ENCODE measurements at places on chromosomes 4 and X.

DNA sequence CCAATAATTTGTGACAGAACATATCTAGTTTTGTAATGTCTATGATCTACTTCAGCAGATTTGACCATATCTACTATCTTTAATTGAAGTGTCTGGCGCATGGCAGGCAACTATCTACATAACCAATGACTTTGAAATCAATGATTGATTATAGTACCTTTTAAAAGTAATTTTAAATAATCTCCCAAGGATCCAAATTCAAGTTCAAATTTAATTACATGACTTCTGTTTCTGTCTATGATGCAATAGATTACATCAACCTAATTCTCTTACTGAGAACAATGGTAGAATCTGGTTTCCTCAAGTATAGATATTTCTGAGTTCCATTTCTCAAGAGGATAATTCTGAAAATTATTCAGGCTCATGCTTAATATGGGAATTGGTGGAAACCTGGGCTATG lies 177.4 kb upstream of the IL15 start:
- DNase-seq, result no peak

DNA sequence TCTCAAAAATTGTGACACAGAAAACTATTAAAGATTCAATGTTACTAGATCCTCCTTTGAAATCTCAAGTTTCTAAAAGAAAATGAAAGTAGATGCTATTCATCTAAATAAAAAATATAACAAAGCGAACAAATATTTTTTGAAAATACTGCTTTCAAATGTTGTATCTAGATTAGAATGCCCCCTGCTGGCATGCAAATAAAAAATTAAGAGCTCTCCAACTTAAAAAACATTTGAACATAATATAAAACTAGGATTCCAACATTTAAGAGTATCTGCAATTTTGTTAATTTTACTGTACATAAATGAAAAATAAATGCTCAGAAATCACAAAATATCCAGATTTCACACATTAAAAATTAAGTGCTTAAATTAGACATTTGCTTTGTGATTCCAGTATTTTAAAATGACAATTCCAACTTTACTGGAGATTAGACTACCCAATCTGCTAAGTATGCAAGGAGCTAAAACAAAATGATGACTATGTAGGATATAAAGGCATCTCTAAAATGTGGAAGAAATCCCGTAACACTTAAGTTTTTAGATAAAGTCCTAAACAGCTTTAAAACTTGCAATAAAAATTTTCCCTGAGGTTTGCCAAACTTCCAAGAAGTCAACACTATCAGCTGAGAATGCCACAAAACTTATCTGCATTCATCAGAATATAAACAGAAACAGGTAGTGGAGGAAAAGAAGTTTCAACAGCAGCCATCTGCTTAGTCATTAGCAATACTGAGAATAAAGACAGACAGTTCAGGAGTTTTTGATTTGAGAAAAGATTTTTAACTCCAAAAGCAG lies 32.7 kb downstream of the DHX15 start:
- peak; percentile 33 for DNase-seq

- peak; percentile 92 for DNase-seq
These were observed 496 bp downstream of the FBXO8 start for GRCh38 chr4:174282836-174283506.

DNA sequence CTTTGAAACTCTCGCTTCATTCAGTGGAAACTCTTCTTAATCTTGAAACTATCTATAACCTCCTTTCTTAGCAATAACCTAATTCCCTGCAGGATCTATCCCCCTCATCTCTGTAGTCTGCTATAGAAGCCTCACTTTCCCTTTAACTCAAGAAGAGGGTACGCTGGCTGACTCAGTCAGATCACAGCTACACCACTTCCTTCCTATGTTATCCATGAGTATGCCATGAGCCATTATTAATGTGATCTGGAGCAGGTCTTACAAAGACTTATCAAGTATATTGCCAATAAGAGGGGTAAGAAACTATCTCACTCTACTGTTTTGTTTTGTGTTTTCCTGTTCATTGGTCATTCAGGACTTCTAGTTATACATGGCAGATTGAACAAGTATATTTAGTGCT lies 165.3 kb downstream of the PJA1 start:
- no peak for DNase-seq

- no peak for DNase-seq
These were observed 9.8 kb upstream of the PDS5A start for GRCh38 chr4:39987485-39987884.

GRCh38 chr4:158236304-158237030 lies 26.2 kb downstream of the TMEM144 start:
- DNase-seq, result no peak

- DNase-seq, result no peak
These were observed 1029.0 kb upstream of the AGA start for GRCh38 chr4:178470996-178471784.

DNA sequence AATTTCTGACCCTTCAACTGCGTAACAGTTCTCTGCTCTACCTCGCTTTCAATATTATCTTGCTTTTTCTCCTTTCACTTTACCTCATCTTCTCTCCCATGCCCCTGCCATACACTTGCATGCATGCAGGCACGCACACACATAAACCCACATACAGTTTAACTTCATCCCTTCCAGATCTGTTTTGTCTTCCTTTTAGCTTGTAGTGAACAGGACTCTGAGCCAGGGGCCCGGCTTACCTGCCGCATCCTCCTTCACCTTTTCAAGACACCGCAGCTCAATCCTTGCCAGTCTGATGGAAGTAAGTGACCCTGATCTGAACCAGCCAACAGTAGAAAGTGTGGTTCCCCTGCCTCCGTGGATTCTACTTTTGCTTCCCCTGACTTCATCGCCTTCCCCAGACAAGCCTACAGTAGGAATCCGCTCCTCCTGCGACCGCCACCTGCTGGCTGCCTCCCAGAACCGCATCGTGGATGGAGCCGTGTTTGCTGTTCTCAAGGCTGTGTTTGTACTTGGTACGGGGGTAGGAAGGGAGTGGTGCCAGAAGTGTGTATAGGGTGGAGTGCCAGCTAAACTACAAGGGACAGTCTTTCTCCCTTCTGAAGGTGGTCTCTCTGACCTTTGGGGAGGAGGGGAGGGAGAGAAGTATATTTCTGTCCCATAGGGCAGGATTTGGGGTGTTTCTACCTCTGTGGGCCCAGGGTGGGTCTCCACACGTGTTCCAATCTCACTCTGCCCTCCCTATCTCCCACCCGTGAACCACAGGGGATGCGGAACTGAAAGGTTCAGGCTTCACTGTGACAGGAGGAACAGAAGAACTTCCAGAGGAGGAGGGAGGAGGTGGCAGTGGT lies 10.7 kb downstream of the MED12 start:
- DNase-seq, result peak; percentile 37

DNA sequence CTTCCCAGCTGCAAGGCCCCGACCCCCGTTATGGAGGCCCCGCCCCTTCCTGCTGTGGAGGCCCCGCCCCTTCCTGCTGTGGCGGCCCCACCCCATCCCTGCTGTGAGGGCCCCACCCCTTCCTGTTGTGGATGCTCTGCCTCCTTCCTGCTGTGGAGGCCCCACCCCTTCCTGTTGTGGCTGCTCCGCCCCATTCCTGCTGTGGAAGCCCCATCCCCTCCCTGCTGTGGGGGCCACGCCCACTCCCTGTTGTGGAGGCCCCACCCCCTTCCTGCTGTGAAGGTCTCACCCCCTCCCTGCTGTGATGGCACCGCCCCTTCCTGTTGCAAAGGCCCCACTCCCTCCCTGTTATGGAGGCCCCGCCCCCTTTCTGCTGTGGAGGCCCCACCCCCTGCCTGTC lies 104.9 kb upstream of the PSAPL1 start:
- no peak for DNase-seq

DNA sequence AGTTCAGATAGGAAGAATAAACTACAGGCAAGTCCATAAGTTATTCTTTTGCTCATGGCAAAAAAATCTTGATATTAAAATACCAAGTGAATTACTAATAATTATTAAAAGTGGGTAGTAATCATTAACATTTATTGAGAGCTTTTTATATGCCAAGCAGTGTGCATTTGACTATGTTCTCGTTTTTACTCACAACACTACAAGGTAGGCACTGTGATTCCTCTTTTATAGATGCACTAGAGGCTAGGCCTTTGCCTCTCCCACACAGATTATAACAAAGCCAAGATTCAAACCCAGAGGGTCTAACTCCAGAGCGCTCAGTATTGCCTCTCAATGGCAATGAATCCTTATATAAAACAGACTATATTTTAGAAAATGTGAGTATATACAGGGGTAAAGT lies 254.2 kb downstream of the NAF1 start:
- no peak for DNase-seq

GRCh38 chr4:23981328-23981727 lies 91.5 kb upstream of the PPARGC1A start:
- DNase-seq, result no peak

DNA sequence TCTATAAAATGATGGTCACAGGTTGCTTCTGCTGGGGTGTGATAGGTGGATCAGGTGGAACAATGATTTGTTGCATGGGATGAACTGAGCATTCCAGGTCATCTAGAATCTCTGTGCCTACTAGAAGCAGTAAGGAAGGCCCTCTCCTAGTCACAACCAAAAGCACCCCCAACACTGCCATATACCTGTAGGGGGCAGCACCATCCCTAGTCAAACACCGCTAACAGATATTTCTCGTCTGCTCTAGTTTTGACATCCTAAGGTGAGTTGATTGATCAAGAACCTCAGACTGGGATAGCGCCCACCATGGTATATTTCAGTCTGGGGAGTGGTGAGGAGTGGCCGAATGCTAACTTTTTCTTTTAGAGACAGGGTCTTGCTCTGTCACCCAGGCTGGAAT lies 160.2 kb downstream of the NHS start:
- DNase-seq, result peak; percentile 19

DNA sequence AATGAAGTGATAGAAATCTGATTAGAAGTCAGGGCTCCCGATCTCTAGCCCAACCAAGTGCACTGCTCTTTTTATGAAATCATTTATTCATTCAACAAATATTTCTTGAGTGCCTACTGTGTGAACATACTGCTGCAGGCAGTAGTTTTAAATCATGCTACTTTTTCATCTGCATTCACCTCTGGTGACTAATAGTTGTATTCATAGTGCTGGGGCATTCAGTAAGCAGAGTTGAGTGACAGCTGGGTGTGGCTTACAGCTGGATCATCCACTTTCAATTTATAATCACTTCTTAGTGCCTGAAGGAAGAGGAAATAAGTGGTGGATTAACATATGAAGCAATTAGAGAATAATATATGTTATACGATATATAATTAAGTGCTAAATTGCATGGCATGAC lies 94.1 kb upstream of the HPRT1 start:
- DNase-seq, result no peak

GRCh38 chrX:56790778-56791177 lies 61.7 kb downstream of the NBDY start:
- no peak for DNase-seq

DNA sequence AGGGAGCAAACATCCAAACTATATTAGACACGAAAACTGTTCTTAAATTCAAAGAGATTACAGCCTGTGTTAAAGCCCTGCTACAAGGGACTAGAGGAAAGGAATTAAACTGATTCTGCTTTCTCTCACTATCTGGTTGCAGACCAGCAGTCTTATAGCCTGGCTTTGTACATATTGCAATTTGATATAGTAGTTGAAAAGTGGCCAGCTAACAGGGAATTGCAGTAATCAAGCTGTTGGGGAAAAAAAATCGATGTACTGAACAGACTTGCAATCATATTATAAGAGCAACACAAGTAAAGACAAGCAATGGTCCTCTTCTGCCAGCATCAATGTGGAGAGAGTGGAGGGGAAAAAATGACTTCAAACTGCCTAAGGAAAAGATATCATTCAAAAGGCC lies 364.4 kb upstream of the EPHA5 start:
- DNase-seq, result no peak

- no peak for DNase-seq
These were observed 526.7 kb upstream of the AGA start for GRCh38 chr4:177968817-177969442.
